ENCODE measurements at places on chromosomes 2 and 18.
A peak's percentile ranks its signal among the peaks of the same experiment; 100 is the strongest.

- no peak for DNase-seq
Observed at GRCh38 chr2:227054006-227054405, 110.0 kb downstream of the COL4A4 start.

DNA sequence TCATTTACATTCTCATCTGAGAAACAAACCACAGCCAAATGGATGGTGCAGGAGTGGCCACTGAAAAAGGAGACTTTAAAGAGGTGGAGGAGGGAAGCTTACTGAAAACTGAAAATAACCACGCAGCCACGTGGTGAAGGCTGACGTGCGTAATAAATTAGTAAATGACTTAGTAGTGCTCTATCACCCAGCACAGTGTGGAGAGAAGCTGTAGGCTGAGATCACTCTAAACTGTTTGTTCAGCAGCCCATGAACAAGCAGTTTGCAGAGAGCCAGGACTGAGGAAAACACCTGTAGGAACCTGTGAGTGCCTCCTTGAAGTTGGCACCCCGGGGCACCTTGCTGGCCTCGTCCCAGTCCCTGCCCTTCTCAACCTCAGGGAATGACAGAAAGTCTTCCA lies 193.0 kb downstream of the TXNL1 start:
- DNase-seq, result no peak

DNA sequence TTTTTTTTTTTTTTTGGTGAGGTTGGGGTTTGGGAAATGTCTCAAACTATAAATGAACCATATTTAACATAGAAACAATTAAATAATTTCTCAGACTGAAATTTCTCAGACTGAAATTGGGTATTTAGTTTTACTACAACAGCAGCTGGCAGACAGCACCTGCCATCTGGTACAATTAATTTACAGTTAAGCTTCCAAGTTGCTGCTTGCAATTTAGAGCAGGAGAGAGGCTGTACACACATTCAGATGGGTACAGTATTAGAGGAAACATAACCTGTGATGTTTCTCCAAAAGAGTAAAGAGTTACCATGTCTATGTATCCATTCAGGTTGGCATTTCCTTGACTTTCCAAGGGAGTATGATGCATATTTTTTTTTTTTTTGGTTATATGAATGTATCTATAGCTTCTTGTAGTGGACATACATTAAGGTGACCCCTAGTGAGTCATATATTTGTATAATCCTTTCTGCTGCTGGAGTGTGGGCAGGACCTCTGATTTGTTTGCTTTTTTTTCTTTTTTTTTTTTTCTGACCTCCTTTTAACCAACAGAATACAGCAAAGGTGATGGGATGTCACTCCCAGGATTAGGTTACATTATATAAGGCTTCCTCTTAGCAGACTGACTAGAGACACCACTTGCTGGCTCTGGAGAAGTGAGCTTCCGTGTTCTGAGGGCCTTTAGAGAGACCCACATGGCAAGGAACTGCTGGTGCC lies 201.7 kb downstream of the PTH2R start:
- no peak for DNase-seq

- DNase-seq, result no peak
Observed at GRCh38 chr2:33118651-33119050, 171.9 kb downstream of the LTBP1 start.

DNA sequence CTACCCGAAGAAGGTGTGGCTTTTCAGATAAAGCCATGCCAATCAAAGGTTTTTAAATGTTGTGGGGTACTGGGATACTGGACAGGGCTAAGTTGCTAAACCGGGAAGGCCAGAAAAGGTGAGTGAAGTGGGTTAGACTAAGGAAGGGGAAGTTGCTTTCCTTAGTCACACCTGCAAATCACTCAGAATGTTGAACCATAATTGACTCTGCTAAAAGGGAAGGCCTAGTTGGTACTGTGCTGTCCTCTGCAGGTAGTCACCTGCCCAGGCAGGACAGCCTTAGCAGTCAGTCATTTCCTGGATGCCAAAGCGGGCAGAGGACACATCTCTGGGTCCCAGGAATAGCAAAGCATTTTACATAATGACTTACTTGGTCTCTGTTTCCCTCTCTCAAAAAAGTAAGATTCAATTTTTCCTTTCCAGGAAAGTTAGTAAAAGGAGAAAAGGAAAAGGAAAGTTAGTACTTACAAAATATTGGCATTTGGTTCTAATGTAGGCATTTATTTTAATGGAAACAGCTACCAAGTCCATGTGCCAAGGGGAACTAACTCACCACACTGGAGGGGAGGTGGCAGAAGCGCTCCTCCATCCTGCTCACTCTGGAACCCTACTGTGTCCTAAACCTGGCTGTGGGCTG lies 60.3 kb downstream of the RFTN2 start:
- no peak for DNase-seq

DNA sequence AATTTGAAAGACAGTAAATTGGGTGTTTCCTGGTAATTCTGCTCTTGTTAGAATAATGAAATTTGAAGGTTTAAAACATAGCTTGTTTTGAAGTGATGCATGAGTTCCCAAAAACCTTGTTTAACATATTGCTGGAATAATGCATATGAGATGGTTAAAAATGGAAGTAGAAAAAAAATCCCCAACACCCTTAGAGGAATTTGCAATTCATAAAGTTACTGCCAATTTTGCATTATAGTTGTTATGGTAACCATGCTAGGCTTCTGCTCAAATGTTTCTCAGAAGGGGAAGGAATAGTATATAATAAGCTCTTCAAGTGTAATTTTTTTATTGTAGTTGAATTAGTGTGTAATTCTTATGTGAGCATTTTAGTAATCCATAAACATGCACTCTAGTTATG lies 49.1 kb downstream of the FASTKD2 start:
- no peak for DNase-seq

DNA sequence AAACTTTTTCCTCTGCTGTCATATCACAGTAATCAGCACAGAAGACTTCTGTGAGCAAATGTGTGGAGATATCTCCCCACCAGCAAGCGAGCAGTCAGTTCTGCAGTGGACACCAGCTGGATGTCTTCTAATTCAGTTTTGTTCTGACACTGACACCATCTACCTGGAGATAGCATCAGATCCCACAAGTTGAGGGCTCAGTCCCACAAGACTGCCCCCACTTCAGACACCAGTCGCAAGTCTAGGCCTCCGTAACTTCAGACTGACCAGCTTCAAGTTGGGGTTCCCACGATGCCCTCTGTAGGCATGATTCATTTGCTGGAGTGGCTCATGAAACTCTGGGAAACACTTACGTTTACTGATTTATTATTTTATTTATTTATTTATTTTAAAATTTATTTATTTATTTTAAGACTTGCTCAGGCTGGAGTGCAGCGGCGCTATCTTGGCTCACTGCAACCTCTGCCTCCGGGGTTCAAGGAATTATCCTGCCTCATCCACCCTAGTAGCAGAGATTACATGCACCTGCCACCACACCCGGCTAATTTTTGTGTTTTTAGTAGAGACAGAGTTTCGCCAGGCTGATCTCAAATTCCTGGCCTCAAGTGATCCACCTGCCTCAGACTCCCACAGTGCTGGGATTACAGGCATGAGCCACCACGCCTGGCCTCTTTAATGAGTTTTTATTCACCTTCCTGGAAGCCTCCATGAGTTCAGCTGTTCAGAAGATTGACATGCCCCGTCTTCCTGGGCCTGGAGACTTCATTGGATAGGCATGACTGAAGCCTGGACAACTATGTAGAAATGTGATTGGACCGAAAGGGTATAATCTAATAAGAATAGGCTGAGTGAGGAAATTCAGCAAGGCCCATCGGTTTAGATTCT lies 55.7 kb downstream of the PAPOLG start:
- no peak for DNase-seq

GRCh38 chr2:5706717-5707455 lies 14.7 kb downstream of the SOX11 start:
- no peak for DNase-seq

DNA sequence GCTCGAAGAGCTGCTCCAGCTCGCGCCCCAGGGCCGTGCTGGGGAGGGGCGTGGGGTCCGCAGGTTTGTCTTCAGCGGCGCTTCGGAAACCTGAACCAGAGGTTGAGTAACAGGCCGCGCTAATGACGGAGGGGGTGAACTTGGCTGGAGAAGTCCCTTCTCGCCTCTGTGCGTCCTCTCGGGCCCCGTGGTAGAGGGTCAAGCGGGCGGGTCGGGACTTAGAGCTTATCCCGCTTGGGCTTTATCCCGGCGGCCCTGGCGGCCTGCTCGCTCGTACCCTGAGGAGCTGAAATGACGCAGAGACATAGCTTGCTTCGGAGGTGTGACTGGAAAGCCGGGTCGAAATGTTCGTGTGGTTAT lies 479 bp downstream of the RNMT start:
- DNase-seq, result peak; percentile 36

DNA sequence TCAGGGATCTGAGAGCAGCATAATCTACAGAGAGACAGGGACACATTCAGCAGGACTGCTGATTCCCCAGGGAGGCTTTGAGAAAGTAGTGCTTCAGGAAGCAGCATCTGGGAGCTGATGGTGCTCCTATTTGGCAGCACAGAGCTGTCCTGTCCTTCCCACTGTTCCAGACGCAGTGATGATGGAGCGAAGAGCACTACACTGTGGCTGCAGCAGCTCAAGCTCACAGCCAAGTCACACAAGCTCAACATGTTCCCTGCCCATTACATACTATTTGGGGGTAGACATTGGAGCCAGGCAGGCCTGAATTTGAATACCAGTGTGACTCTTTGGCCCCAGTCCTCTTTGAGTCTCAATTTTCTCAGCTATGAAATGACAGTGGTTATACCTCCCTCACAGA lies 15.2 kb upstream of the GALM start:
- no peak for DNase-seq

DNA sequence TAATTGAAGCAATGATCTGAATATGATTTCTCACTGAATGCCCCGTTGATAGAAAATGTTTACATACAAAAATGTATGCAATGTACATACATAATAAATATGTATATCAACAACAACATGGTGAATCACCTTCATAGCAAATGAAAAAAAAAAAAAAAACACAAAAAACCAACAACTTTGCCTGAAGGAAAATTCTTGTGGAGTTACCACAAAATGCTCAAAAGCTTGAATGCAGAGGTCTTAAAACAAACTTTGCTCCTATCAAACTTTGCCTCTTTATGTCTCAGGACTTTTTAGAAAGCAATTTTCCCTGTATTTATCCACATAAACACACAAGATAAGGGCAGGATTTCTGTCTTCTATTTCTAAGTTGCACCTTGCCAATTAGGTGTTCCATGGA lies 92.9 kb upstream of the SIX2 start:
- no peak for DNase-seq

- no peak for DNase-seq
Observed at GRCh38 chr2:187435078-187435477, 13.0 kb downstream of the CALCRL start.

DNA sequence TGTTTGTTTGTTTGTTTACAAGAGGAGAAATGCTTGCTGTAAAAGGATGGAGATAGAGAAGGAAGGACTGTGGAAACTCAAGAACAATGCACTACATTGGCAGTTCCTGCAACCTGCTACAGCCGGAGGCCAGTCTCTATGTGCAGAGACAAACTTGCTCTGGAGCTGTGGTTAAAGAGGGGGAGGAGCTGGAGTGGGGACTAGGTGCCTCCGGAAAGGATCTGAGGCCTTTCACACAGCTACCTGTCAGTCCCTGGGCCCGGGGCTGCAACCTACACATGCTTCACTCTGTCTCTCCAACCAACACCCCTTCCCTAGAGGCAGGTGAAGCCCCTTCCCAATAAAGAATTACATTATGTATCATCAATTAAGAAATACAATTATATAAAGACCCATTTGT lies 1234.0 kb upstream of the ZEB2 start:
- DNase-seq, result peak; percentile 9

DNA sequence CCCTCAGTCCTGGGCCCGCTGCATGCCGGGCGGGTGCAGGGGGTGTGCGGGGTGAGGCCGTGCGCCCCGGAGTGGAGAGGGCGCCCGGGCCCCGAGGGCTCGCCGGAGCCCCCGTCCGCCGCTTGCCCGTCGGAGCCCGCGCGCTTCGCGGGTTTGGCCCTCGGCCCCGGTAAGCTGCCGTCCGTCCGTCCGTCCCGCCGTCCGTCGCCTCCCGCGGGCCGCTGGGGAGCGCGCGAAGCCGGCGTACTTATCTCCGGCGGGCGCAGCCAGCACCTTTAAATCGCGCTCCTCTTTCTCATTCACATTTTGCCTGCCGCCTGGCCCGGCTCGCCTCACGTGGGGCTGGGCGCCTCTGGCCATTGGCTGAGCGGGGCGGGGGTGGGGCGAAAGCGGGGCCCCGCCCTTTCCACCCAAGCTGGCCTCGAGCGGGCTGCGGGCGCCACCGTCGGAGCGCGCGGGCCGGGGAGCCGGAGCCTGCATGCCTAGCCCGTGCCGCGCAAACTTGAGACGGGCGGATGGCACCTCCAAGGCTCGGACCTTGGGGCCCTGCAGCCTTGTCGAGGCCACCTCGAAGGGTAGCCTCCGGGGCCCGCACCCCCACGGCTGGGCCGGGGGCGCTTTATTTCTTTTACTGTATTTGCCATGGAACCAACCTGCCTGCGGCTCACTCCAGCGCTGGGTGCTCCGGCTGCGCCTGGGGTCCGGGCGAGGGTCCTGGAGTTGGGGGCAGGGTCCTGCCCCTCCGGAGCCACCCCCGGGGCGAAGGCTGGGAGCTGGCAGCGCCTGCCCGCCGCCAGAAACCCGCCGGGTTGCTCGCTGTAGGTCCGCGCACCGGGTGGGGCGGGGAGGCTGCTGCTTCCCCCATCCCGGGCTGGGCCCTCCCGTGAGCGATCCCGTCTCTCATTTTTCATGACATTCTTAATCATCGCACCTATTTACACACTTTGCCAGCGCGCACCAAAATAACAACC lies at the start of gene GBX2:
GBX2 (minus strand) TSS at position 277 of the 971 bp plus-strand sequence. CDS start 415 bp downstream, outside the sequence.
- no peak for DNase-seq

- no peak for DNase-seq
Observed at GRCh38 chr2:37537316-37537715, 134.1 kb downstream of the CDC42EP3 start.

DNA sequence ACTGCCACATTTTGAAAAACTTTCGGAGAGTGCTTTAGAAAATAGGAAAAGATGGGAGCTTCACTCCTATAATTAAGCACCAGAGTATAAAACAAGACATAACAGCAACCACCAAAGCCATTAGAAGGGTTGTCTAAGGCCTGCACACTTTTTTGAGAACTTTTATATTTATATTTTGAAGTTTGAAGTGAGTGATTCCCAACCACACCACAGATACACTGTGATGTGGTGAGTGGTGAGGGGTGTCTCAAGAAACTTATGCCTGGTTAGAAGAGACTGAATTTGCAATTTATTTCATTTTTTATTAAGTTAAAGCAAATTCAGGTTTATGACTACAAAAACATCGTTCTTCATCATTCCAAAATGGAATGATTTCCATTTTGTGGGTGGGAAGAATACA lies 161.9 kb downstream of the DNAH6 start:
- DNase-seq, result no peak

DNA sequence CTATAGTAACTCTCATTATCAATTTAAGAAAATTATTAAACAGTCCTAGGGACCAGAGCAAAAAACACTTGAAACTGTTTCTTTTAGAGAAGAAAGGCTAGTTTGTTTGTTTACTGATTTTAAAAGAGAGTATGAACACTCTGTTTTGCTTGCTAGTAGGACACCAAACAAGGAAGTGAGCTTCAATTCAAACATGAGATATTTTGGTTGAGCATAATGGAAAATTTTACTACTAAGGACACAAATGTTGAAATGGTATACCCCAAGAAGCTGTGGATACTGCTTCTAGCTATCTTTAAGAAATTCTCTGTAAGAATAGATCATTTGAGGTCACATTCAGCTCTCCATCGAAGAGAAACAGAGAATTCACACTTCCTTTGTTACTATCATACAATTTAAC lies 216.3 kb upstream of the SMAD7 start:
- no peak for DNase-seq

- no peak for DNase-seq
Observed at GRCh38 chr18:44513233-44513632, 167.5 kb upstream of the SETBP1 start.
